HEK293T (cell line): ENCODE measurements at places on chromosomes 5 and 9.

DNA sequence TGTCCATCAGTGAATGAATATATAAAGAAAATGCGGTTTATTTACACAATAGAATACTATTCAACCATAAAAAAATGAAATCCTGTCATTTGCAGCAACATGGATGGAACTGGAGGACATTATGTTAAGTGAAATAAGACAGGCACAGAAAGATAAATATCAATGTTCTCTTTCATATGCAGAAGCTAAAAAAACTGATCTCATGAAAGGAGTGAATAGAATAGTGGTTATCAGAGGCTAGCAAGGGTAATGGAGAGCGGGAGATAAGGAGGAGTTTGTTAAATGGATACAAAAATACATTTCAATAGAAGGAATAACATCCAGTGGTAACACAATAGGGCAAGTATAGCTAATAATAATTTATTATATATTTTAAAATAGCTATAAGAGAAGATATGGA lies 65.0 kb downstream of the AGTPBP1 start:
- no peak for DNase-seq

- no peak for DNase-seq
Observed at GRCh38 chr5:91469517-91470165, 86.5 kb upstream of the ARRDC3 start.

DNA sequence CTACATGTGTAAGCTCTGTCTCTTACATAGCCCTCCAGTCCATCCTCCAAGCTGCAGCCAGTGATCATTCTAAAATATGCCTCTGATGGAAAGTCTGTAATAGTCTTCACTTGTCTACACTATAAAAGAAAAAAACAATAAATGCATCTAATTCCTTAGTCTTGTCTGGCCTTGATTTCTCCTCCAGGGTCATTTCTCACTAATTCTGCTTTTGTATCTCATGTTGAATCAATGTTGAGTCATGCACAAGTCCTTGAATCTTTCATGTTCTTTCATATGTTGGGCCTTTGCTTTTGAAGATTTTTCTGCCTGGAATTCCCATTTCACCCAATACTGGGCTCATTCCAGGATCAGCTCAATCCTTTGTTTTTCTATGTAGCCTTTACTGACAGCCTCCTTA lies 121.1 kb upstream of the TRIM32 start:
- DNase-seq: no peak

- DNase-seq: no peak
Observed at GRCh38 chr9:89608641-89609335, 4.0 kb downstream of the GADD45G start.

GRCh38 chr5:39717176-39717897 lies 292.6 kb upstream of the DAB2 start:
- no peak for DNase-seq

DNA sequence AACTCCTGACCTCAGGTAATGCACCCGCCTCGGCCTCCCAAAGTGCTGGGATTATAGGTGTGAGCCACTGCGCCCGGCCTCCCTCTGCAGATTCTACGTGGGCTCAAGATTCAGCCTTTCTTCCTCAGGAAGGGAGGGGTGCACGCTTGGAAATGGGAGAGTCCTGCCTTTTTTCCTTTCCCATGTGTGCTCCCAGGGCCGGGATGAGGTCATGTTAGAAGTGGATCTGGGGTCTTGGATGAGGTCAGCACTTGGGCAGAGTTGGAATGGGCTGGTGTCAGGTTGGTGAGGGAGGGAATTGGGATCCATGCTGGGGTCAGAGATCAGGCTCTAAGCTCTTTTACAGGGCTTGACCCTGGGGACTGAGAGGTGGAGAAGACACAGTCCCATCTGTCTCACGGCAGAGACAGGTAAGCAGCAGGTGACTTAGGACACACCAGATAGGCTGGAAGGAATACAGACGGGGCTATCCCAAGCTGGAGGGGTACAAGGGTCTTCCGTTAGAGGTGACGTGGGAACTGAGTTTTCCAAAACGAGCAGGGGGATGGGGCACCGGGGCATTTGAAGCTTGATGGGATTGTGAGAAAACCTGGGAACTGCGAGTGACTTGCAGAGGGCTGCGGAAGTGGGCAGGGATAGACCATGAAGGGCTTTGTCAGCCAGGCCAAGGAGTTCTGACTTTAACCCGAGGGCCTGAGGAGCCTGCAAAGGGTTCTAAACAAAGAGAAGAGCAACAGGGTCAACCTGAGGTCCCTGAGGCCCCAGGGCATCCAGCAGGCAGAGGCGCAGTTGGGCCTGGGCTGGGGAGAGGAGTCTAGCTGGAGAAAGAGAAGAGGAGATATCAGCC lies 1.8 kb upstream of the AQP7 start:
- no peak for DNase-seq

GRCh38 chr5:88557881-88558280 lies 289.2 kb upstream of the TMEM161B start:
- DNase-seq: no peak

- no peak for DNase-seq
Observed at GRCh38 chr9:120715389-120715924, 1.2 kb upstream of the MEGF9 start.

DNA sequence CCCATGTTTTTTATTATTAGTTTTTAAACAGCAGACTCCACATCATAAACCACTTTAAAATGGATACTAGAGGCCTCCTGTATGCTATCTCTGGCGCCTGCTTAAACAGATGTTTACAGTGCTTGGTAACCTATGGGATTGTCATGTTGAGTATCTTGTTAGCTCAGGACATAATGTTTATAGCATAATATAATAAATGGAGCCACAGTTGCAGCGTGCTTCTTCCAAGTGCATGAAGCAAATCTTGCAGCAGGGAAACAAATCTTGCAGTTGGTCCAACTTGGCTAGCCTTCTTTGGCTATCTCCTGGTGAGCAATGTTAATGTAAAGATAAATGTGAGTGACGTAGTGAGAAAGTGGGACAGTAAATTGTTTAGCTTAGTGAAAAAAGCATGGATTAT lies 2.8 kb downstream of the GHR start:
- DNase-seq: no peak

GRCh38 chr9:97853844-97854695 lies 1.0 kb downstream of the FOXE1 start:
- DNase-seq: peak; percentile 71

DNA sequence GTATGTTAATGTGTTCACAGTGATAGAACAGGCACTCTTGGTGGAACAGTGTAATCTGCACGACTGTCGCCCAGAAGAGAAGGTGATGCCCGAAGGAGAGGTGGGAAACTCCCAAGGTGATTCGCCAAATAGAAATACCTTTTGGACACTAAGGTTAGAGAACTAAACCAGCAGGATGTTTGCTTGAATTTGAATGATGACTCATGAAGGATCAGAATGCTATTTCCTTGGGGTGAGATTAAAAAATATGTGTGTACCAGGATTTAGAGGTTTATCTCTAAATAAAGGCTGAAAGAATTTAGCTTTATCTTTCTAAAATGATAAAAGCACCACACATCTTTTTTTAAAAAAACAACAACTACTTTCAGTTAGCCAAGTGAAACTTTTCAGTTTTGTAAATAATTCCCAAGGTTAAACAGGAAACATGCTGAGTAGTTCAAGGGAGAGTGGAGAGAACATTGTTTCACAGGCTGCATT lies 297.4 kb upstream of the TAS2R1 start:
- no peak for DNase-seq

- no peak for DNase-seq
Observed at GRCh38 chr9:69279084-69279731, 45.8 kb upstream of the ENTREP1 start.

- DNase-seq: no peak
Observed at GRCh38 chr5:61969347-61969746, 336.7 kb upstream of the KIF2A start.

DNA sequence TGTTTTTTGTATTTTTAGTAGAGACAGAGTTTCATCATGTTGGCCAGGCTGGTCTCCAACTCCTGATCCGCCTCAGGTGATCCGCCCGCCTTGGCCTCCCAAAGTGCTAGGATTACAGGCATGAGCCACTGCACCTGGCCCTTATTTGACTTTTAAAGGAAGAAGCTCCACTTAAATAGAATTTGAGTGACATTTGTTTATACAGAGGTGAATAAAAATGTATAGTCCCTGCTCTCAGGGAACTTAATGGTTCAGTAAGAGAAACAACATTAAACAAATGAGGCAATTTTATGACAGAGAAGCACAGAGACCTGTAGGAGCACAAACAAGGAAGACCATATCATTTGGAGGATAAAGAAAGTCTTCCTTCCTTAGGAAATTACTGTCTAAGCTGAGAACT lies 65.7 kb downstream of the C9orf152 start:
- no peak for DNase-seq

DNA sequence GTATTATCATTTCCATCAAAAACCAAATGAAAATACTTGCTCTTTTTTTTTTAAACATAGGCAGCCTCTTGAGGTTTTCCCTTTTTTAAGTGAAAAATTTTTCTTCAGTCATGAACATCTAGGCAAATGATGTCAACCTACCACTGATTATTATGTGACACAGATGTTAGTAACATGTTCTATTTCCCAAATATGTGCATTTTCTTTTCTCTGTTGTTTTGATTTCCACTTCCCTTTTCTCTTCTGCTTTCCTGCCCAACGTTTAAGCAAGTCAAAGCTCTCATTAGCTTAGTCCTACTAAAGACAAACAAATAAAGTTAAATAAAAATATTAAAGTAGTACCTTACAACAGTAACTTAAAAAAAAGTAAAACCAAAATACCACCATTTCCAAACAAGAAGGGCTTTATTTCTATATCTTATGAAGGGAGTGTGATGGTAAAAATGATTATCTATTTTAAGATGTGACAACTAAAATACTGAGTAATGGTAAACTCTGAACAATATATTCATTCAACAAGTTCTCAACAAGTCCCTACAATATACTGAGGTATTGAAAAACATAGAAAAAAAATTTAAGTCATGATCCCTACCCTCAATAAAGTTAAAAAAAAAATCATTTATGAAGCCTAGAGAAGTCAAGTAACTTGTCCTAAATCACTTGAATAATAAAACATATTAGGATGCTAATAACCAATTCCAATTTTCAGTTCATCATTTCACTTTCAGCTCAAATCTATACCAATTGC lies 9.4 kb downstream of the SLC38A9 start:
- DNase-seq: no peak

- DNase-seq: no peak
Observed at GRCh38 chr5:84260939-84261338, 123.7 kb downstream of the EDIL3 start.

DNA sequence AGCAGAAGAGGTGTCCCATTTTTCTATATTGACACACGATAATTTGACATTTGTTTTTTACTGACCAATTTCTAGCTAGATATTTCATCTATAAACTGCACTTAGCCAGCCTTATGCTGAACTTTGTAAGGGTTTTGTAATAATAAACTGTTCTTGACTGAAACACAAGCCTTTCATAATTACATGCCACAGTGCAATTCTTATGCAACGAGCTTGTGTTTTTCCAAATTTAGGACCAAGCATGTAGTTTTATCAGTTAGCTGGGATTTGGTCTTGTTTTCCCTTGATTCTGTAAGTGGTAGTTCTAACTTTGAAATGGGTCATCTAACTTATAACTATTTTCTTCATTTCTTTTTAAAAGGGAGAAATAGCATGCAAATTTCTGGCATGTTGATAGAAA lies 1.3 kb upstream of the LURAP1L start:
- DNase-seq: no peak

- DNase-seq: no peak
Observed at GRCh38 chr5:139686356-139686705, 38.2 kb downstream of the CXXC5 start.

DNA sequence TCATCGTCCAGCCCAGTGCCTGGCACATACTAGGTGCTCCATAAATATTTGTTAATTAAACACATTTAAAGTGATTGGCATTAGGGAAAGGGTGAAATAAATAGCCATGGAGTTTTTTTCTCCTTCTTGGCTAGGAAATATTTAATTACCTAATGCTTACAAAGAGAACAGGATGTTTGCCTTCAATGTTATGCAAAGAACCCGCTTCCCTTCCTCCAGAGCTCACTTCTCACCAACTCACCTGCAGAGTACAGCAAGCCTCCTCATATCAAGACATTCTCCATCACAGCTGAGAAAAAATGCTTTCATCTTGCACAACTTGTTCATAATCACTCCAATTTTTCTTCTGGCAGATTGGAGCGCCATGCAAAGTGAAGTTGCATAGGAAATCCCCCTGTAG lies 161.7 kb upstream of the STK32A start:
- no peak for DNase-seq

- no peak for DNase-seq
Observed at GRCh38 chr5:43168175-43168574, 23.9 kb upstream of the NIM1K start.

- DNase-seq: peak; percentile 69
Observed at GRCh38 chr5:178589180-178590140, 733 bp downstream of the COL23A1 start.

DNA sequence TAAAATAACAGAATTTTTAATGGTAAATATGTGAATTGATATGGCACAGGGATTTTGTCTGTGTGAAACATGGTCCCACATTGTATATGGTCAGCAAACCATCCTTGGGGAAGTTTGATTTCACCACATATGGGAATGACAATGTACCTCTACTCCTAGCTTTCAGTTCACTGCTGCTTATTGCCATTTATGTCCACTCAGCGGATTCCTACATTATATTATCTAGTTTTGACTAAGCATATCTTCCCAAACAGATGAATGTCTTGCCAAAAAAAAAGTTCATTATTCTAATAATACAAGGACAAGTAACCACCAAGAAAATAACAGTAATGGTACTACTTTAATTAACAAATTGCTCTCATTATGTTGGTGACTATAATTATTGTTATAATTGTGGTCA lies 1521.6 kb downstream of the MAT2B start:
- no peak for DNase-seq

GRCh38 chr9:91316093-91316492 lies 45.6 kb downstream of the AUH start:
- no peak for DNase-seq

GRCh38 chr9:91162784-91163443 lies 198.8 kb downstream of the AUH start:
- no peak for DNase-seq
